ENCODE measurements at places on chromosomes 2 and 18.
A peak's percentile ranks its signal among the peaks of the same experiment; 100 is the strongest.

DNA sequence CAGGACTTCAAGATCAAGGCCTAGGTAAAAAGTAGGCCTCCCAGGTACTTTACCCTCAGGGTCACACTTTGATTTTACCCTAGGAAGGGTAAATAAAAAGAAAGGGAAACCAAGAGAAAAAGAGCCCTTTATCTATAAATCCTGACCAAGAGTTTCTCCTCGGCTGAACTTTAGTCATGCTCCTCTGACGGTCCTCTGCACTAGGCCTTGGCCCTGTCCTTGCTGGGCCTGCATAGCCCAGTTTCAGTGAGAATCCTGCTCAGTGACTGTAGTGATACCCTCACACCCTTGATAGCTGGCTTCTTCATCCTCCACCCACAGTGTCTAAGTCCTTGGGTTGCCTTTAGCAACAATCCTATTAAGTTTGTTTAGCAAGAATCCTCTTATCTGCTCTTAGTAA lies 20.5 kb upstream of the ITSN2 start:
- H3K36me3 ChIP-seq, result no peaks in the 10 kb centered on the region
- peaks cover 5% of the 10 kb centered on the region for H3K27me3 ChIP-seq
- no peaks in the 10 kb centered on the region for H3K4me1 ChIP-seq
- H3K4me3 ChIP-seq, result no peak overlapping the region
- no peak overlapping the region for H3K27ac ChIP-seq

DNA sequence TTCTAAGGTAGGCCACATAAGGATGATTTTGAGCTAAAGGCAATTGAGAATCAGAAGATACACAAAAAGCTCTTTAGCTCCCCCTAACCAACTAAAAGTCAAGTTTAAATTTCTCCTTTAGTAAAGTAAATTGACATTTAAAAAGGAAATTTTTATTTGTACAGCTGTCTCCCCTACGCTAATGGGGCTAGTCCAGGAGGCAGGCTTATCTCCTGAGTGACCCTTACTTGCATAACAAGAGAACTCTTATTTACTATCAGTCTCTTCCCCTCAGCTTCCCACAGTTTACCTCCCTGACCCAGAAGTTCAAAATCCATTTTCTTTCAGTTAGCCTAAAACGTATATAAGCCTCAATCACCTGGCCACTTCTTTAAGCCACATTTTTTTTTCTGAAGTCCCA lies 1002.8 kb upstream of the NRXN1 start:
- H3K4me1 ChIP-seq, result no peaks in the 10 kb centered on the region
- no peak overlapping the region for H3K27ac ChIP-seq
- no peak for DNase-seq
- H3K4me3 ChIP-seq, result no peak overlapping the region

DNA sequence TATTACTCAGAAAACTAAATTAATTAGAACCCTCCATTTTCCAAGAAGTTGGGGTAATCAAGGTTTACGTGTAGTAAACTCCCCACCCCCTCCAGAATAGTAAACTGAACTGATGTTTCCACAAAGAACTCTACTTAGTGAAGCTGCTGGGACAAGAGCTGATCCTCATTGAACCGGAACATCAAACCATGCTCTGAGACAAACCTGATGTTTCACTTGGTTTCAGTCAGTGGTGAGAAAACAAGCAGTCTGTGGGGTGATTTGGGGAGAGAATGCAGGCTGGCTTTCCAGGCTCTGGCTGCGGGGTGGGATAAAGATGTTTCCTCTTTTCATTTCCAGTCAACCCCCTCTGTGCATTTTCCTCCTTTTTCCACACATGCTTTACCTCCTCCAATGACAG lies 38.2 kb downstream of the CELF4 start:
- H3K4me1 ChIP-seq, result no peaks in the 10 kb centered on the region
- peaks cover 7% of the 10 kb centered on the region for H3K27me3 ChIP-seq
- H3K27ac ChIP-seq, result no peak overlapping the region
- no peak for DNase-seq
- no peak overlapping the region for H3K4me3 ChIP-seq

DNA sequence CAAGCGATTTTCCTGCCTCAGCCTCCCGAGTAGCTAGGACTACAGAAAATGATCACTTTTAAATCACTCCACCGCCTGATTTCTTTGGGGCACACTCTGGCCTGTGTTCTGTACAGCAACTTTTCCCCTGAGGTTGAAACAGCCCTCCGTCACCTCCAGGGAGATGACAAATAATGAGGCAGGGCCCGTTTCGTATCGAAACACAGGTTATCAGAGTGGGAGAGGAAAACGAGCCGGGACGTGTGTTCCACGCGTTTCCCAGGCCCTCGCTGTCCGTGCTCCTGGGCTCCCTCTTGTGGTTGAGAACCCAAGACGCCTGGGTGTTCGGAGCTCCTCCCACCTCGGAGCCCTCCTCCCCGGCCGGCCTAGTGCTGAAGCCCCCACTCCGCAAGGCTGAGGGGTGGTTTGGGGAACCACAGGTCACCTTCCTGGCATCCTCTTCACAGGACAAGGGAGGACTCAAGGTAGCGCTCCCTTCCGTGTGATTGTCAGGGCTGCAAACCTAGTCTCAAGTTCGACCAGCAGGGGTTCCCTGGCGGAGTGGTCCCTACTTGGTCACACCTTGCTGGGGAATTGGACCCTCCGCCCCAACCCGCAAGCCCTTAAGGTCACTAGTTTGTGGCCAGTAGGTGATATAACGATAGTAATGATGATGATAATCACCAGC lies 12.8 kb downstream of the ATP6V1B1 start:
- H3K4me1 ChIP-seq, result peaks cover 13% of the 10 kb centered on the region
- H3K36me3 ChIP-seq, result no peaks in the 10 kb centered on the region
- no peak overlapping the region for H3K27ac ChIP-seq
- DNase-seq, result peak; percentile 74
- H3K27me3 ChIP-seq, result peaks cover 19% of the 10 kb centered on the region

GRCh38 chr18:62152844-62153243 lies 34.0 kb downstream of the PIGN start:
- H3K36me3 ChIP-seq, result peaks cover 23% of the 10 kb centered on the region
- H3K4me3 ChIP-seq, result no peak overlapping the region
- H3K27me3 ChIP-seq, result no peaks in the 10 kb centered on the region
- no peak for DNase-seq
- no peaks in the 10 kb centered on the region for H3K4me1 ChIP-seq

- H3K4me1 ChIP-seq, result peaks cover 54% of the 10 kb centered on the region
- peak overlapping the region; percentile 82 for H3K4me3 ChIP-seq
- H3K36me3 ChIP-seq, result no peaks in the 10 kb centered on the region
- no peak for DNase-seq
These were observed 5.0 kb downstream of the GAD1 start for GRCh38 chr2:170821531-170822289.

DNA sequence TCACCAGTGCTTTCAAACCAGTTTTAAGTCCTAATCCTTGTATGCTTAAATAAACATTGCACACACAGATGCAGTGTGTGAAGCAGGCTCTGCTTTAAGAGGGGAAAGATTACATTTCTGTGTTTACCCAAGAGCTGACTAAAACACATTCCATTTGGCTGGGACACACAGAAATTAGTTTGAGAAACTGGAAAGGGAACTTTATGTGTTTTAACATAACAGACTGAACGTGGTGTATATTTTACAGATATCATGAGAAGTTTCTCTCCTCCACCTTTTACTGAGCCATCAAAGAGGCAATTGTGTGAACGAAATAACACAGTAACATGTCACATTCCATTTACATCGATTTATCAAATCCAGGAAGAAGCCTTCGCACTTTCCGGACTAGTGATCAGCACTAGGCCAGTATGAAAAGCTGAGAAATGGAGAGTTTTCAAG lies 121.8 kb downstream of the MAIP1 start:
- no peak for DNase-seq
- H3K4me1 ChIP-seq, result no peaks in the 10 kb centered on the region
- H3K27me3 ChIP-seq, result peaks cover 2% of the 10 kb centered on the region

- H3K4me3 ChIP-seq, result no peak overlapping the region
- no peaks in the 10 kb centered on the region for H3K4me1 ChIP-seq
- no peak for DNase-seq
- no peaks in the 10 kb centered on the region for H3K36me3 ChIP-seq
- H3K27me3 ChIP-seq, result no peaks in the 10 kb centered on the region
These were observed 135.0 kb upstream of the KLHL14 start for GRCh38 chr18:32907648-32908423.

DNA sequence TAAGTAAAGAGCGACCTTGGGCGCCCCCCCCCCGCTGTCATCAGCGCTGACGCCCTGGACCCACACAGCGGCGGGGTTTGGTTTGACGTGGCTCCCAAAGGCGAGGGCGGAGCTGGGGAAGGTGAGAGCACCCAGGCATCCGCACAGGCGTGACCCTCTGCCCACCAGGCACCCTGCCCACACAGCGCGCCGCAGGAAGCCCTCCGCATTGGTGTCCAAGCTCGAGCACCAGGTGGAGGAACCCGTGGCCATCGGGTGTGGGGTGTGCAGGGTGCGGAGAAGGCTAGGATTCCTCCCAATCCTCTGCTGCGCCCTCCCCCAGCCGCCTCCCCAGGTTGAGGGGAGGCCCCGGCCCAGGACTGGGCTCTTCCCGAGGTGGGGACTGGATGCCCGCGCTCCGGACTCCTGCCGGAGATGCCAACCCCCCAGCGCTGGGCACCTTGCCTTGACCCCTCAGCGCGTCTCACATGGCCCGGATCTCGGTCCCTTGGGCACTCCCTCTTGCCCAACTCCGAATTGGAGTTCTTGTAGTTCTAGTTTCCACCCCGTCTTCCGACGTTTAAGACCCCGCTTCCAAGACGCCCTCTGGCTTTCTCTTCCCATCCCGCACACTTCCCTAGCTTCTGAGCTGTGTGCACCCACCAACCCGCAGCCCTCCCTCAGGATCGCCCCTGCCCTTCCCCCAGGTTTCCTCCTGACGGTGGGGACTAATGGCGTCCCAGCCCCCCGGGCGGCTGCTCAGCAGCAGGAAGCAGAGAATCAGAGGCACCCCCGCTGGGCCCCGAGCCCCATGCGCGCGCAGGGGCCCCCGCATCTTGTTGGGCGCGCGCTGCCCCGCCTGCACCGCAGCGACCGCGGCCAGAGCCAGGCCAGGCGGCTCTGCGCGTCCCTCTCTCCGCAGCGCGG lies 25.9 kb upstream of the RESP18 start:
- no peak overlapping the region for H3K27ac ChIP-seq
- no peaks in the 10 kb centered on the region for H3K4me1 ChIP-seq
- H3K36me3 ChIP-seq, result peaks cover 7% of the 10 kb centered on the region
